ENCODE measurements at places on chromosomes 2 and 18.

GRCh38 chr18:13813271-13813849 is 10.6 kb upstream of the MC5R start:
- DNase-seq, result peak; percentile 42

GRCh38 chr18:27595113-27595838 is 410.2 kb upstream of the CHST9 start:
- no peak for DNase-seq

- no peak for DNase-seq
Observed at GRCh38 chr18:23634692-23635091, 28.0 kb downstream of the ANKRD29 start.

DNA sequence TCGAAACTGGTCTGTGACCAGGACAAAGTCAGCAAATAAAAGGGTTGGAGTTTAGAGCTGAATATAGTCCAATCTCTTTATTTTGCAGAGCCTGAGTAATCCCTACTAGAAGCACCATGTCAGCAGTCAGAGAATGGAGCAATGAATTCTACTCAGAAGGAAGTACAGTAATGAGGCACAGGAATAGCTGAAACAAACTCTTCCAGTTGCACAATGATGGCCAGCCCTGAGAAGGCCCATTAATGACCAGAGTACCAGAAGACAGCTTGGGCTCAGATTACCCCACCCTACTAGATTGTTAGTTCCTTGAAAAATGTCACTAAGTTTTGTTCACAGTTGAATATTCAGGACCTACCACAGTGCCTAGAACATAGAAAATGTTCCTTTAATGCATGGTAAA is 40.3 kb upstream of the SCG2 start:
- DNase-seq, result no peak

DNA sequence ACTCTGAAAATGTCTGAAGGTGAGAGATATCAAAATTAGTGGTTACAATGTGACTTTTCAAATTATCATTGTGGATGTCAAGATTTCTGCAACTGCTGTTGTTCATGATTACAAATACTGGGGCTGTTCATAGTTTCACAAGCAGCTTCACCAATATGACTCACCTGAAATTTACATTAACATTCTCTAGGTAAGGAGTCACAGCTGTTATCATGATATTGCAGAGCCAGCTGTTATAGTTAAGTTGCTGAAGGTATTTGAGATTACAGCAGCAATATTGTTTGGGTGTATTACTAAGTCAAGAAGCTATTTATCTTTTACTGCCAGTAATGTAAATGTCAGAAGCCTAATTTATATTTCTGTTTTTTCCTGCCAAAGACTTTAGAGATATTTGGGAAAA is 140.0 kb downstream of the MC4R start:
- DNase-seq, result no peak

DNA sequence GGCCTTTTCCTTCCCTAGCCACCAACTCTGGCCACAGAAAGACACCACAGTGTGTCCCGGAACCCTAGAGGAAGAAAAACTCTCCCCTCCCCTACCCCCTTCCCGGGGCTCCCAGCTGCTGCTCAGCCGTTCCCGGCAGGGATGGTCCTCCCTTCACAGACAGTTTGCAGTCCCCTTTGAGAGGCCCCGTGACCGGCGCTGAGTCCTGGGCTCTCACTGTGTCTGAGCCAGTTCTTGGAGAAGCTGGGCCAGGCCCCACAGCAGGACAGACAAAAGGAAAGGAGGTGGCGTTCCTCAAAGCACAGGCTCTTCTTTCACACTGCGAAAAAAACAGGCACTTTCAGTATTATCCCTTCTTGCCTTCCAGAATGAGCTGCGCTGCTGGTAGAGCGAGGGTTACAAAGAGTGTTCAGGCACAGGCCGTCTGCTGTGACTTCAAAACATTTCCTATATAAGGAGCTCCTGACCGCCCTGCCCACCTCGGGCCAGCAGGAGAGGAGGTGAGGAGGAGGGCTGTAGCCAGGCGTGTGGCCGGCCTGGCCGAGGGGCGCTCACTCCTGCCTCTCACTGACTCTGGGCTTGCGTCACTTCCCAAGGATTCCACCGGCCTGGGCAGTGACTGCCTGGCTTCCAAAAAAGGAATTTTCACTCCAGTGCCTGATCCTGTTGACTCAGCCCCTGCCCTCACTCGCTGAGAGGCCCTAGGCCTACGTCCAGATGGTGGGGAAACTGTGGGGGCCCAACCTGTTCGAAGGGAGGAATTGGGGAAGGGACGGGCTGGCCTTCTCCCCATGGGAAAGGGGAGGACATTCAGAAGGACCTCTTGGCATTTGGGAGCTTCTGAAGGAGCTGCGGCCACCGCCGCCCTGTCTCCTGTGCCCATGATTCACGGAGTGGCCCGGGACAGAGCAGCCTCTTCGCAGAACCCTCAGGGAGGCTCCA is 24.9 kb downstream of the CIDEA start:
- no peak for DNase-seq

GRCh38 chr2:38405917-38406596 is 29.0 kb upstream of the ATL2 start:
- DNase-seq, result no peak

DNA sequence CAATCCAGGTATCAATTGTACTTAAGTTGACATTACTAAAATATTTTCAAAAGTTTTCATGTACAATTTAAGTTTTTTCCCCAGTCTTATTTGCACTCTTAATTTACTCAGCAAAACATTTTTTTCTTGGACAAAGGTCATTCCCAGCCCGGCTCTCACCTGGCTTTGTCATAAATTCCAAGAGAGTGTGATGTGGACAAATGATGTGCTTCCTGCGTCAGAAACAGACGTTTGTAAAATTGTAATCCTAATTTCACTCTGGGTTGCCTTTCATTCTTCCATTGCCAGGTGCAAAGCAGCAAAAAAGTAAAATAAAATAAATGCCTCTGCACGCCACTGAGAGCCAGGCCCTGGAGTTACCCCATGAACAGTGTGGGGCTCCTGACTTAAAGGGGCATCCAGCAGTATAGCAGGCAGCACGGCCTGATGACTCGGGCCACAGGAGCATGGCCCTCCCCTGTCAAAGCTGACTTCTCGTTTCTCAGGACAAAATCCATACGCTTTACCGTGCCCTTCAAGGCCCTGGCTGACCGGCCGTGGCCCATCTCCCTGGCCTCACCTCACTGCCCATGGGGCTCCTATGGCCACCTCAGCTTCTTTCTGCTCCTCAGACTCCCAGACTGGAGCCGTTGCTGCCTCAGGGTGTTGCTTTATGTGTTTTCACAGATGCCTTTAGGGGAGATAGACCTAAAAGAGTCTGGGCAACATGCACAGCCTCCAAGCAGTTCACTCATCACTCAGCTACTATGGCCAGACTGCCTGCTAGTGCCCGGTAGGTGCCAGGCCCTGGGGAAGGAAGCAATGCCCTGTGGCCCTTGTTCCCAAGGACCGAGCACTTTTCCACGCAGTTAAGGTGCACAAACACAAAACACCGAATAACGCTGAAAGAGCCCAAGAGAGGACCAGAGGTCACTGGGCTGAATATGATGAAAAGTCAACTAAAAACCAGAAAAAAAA is 7.6 kb upstream of the TMEM185B start:
- no peak for DNase-seq

GRCh38 chr2:26809876-26810577 is 24.2 kb downstream of the CENPA start:
- DNase-seq, result no peak

GRCh38 chr2:50489092-50489491 is 542.8 kb downstream of the NRXN1 start:
- no peak for DNase-seq

DNA sequence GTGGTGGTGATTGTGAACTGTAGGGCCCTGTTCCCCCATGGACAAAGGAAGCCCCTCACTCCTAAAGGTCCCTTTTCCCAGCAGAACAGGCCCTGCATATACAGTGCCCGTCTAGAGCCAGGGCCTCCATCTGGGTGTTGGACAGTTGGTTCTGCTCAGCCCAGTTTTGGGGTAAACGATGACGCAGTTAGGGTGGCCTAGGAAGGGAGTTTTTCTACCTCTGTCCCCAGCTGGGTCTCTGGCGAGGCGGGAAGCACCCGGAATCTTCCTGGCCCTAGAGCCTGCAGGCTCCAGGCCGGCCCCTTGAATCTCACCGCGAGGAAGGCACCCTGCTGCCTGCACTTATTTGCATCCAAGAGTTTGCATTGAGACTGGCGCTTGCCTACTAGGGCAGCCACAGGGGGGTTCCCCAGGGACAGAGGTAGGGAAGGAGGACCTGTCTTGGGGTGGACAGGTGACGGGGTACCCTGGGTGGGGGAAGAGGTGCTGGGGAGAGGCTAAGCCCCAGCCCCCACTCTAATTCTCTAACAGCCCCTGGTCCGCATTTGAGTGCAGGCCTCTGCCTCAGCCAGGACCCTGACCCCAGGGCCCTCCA is 529 bp upstream of the MTA3 start:
- no peak for DNase-seq

- no peak for DNase-seq
Observed at GRCh38 chr2:222982010-222982908, 69.7 kb upstream of the KCNE4 start.

DNA sequence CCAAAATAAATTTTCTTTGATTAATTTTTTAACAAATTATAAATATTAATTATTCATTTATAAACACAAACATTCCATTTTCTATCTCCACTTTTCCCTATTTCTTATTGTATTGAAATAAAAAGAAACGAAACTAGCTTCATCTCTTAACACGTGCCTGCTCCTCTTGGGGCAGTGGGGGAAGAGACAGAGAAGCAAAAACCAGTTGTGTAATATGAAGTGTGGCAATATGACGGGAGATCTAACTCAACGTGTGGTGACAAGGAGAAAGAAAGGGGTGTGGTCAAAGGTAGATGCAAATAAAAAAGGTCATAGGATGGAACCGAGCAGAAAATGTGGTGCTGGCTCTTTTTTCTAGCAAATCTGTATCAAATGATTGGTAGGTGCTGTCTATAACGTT is 106.9 kb upstream of the SLC8A1 start:
- DNase-seq, result no peak

GRCh38 chr2:192035731-192036442 is 158.8 kb downstream of the TMEFF2 start:
- no peak for DNase-seq

DNA sequence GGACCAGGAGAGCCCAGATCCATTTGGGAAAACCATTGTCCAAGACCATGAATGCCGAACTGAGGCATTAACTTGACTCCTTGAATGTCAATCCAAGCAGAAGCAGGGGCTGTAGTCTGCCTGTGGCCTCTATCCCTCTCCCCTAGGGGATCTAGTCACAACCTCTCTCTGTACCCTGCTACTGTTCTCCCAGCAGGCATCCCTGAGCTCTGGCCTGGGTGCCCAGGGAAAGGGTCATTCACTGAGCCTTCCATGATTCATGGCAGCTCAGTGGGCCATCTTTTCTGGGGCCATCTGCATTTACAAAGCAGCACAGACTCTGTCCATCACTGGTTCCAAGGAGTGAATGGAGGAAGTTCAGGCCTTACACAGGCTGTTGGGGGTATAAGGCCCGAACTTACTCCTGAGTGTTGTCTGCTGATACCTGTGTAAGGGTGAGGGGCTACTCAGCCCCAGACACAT is 151.8 kb downstream of the ZFP36L2 start:
- no peak for DNase-seq

GRCh38 chr18:39952816-39953215 is 2002.2 kb upstream of the PIK3C3 start:
- DNase-seq, result no peak

Measured in activated naive CD4-positive, alpha-beta T cell (primary cell).